ENCODE measurements at places on chromosomes 6 and 20.

GRCh38 chr6:79922018-79922417 is 25.3 kb downstream of the ELOVL4 start:
- no peak for DNase-seq

DNA sequence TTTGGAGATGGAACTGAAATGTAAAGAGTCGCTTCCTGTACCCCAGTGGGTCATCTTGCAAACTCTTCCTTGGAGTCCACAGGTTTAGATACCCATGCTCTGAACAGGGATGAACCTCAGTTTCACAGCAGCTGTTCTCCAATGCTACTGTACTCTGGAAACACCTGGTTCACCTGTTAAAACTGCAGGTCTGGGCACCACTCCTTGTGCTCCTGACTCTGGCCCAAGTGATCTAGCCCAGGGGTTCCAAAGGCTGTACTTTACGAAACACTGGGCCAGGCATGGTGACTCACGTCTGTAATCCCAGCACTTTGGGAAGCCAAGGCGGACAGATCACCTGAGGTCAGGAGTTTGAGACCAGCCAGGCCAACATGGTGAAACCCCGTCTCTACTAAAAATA is 102.1 kb downstream of the ATP9A start:
- no peak for DNase-seq

DNA sequence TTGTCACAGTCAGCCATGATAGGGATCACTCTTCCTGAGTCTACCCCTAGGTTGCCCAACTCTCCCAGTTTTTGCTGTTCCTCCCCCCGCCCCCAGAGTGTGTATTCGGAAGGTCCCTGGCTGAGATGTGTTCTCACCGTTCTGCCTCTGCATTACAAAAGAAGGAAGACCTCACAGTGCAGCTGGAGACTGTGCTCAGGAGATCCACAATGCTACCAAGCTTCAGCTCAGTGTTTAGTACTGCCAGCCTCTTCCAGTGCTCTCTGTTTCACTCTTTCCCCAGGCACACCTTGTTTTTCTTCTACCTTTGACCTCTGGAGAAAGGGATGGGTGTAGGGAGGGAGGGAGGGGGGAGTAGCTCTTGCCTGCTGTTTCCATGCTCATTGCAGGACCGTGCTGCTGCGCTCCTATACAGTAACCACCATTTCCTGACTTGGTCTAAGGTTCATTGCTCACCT is 13.4 kb upstream of the MOCS1 start:
- DNase-seq, result no peak

GRCh38 chr20:17059465-17059864 is 167.4 kb upstream of the PCSK2 start:
- no peak for DNase-seq

DNA sequence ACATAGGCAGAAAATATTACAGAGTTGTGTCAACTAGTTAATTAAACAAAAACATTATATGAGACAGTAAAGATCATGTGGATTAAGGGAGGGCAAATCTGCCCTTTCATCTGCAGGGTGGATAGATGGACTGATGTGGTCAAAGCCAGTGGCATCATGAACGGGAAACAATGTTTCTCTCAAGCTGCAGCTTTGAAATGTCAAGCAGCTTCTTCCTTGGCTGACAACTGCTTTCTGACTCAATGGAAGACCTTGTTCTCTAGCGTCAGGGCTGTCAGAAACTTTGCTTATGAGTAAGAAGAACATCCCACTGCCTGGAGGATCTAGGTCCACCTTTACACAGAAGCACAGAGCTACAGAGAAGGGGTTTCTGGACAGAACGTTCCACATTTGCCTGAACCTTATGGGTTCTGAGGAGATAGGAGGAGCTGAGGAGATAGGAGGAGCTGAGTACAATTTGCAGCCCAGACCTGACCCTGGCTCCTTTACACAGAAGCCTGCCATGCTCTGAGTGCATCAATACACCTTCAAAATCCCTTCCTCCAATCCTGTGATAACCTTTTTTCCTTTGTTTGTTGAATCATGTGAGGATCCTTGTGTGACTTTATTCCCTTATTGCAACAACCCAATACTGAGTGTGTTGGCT is 6.1 kb downstream of the CST5 start:
- no peak for DNase-seq

DNA sequence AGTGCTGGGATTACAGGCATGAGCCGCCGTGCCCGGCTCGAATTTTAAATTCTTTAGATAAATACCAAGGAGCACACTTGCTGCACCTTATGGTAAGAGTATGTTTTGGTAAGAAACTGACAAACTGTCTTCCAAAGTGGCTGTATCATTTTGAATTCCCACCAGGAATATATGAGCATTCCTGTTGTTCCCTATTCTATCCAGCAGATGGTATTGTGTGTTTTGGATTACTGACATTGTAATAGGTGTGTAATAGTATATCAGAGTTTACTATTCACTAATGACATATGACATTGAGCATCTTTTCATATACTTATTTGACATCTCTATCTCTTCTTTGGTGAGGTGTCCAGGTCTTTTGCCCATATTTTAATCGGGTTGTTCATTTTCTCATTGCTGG is 40.5 kb downstream of the TGM6 start:
- DNase-seq, result no peak

GRCh38 chr6:41040101-41040939 is 1.3 kb upstream of the UNC5CL start:
- DNase-seq, result no peak

- DNase-seq, result no peak
Measured at GRCh38 chr6:135088281-135088680, 33.7 kb upstream of the HBS1L start.

DNA sequence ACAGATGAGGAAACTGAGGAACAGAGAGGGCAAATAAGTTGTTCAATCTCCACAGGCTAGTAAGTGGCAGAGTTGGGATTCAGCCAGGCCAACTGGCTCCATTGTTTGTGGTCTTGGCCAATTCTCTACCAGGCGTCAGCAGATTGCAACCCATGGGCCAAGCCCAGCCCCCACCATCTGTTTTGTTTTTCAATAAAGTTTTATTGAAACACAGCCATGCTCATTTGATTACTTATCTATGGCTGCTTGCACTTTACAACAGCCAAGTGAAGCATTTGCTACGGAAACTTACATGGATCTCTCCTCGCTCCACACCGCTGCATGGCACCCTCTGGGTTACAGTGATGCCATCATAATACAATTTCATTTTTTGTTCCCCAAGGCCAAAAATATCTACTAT is 90.8 kb downstream of the ZNF217 start:
- no peak for DNase-seq

GRCh38 chr6:137775720-137776119 is 91.3 kb upstream of the TNFAIP3 start:
- no peak for DNase-seq

- no peak for DNase-seq
Measured at GRCh38 chr6:39666706-39667489, 58.3 kb downstream of the KIF6 start.

- DNase-seq, result no peak
Measured at GRCh38 chr6:35038076-35038475, 103.1 kb downstream of the TCP11 start.

GRCh38 chr6:124655866-124656265 is 306.4 kb upstream of the RNF217 start:
- no peak for DNase-seq

- DNase-seq, result peak; percentile 16
Measured at GRCh38 chr20:49668181-49668877, 45.3 kb downstream of the B4GALT5 start.

- no peak for DNase-seq
Measured at GRCh38 chr20:17849901-17850683, 118.5 kb downstream of the SNX5 start.

DNA sequence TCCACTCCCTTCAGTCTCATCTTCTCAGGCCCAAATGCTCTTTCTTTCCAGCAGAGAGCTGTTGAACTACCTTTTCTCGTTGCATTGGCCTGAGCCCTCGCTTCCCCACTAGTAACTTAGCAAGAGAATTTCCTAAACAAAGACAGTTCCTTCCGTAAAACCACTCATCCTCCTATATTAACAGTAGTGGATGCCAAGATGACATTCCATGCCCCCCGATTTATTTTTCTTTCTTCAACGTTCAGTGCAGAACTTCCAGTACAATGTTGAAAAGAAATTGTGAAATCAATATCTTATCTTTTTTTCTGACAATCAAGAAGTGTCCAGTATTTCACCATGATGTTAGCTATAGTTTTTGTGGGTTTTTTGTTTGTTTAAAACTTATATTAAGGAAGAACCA is 45.8 kb downstream of the SOX4 start:
- DNase-seq, result no peak

GRCh38 chr6:144768551-144769075 is 483.5 kb downstream of the UTRN start:
- DNase-seq, result no peak

- DNase-seq, result no peak
Measured at GRCh38 chr20:47328129-47328528, 28.4 kb downstream of the ZMYND8 start.

DNA sequence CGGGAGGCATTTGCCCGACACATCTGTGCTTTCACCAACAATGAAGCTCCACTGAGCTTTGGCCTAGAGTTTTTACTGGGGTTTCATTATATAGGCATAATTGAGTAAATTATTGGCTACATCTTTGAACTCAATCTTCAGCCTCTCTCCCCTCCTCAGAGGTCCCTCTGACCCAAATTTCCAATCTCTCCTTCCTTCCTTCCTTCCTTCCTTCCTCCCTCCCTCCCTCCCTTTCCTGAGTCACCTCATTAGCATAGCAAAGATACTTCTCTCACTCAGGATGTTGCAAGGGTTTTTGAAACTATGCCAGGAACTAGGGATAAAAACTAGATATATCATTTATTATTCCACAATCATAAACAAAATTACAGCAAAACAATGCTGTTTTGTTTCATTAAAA is 238.2 kb upstream of the PRND start:
- no peak for DNase-seq

DNA sequence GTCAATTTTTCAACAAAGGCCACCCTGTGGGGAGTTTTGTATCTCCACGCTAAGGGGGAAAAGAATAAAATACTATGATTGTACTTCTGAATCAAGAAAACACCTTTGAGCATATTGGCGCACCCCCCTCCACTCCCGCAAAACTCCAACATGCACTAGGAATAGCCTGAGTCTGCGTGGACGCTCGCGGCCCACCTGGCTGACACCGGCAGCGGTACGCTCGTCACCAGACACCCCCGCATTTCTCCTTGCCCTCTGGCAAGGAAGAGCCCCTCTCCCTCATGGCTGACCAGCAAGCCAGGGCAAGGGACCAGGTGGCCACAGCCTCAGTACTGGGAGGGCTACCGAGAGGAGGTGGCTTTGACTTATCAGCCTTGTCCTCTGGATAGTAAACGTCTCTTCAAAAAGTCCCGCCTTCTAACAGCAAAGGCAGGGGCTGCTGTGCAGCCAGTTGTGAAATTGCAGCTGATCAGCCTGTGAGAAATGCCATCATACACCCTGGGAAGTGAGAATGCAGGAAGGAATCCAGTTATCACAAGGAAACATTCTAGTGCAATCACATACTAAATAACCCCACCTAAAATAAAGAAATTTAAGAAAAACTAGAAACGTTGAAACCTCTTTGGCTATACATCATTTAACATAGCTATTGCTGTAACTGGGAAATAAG is 84.2 kb downstream of the HUS1B start:
- no peak for DNase-seq

- DNase-seq, result no peak
Measured at GRCh38 chr20:14582855-14583254, 245.4 kb upstream of the FLRT3 start.

- DNase-seq, result no peak
Measured at GRCh38 chr20:48457193-48458002, 370.4 kb downstream of the PREX1 start.

GRCh38 chr6:134703206-134703605 is 246.7 kb downstream of the ALDH8A1 start:
- DNase-seq, result no peak

DNA sequence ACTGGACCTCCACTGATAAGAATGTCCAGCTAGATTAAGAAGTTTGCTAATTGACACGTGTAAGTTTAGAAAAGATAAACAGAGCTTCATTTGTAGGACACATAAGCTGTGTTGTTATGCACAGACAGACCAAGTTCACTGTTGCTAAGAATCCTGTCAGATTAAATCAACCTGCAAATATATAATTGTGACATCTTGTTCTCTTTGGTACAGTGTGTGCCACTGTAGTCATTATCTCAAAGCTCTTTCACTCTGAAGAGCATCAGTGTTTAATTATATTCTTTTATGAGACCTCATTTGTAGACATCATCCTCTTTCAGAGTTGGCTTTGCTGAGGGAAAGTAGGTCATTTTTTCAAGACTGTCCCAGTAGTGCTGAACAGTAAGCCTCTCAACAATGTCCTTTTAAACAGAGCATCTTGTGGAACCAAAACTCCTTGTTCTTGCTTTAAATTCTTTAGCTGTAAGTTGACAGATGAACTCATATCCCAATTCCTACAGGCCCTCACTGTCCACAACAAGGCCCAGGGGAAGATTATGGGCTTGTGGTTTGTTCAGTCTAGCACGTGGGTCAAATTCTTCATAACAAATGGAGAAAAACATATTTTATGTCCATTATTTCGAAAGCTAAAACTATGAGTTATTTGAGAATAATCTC is 252.4 kb downstream of the HDGFL1 start:
- DNase-seq, result no peak

Measured in activated T-helper 2 cell treated with anti-CD3 and anti-CD28 coated beads, Interferon-gamma antibody, Interleukin-2, Interleukin-4, amounts not matched to agents 10 μg/mL and 5 μg/mL and 100 μg/mL, durations not matched to agents 14 hours and 24 hours and 36 hours (primary cell).